ENCODE measurements at places on chromosomes 1 and 21.

DNA sequence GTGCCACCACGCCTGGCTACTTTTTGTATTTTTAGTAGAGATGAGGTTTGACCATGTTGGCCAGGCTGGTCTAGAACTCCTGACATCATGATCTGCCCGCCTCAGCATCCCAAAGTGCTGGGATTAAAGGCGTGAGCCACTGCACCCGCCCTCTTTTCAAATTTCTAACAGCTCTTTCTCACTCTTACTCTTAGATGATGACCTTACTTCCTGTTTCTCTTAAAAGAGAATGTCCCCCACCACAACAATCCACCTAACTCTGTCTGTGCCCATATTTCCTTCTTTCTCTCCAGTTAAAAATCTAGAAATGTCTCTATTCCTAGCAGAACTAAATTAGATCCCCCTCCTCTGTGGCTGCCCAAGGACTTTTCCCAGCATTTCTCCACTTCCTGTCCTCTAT is 46.6 kb upstream of the RGS2 start:
- no peak for DNase-seq

DNA sequence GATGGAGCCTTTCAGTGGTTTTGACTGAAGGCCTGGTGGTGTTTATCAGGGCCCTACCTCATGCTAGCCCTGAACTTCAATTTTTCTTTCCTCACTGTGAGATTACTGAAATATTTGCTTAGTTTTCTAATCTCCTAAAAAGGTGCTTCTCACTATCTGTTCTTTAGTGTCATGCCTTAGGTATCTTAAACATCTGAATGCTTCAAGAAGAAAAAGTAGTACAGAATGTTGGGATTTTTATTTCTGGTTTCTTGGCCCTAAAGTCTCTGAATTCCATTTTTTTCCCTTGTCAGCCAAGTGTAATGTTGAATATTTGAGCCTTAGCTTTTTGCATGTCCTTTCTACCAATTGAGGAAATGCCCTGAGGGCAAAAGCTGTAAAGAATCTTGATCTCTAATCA is 47.9 kb upstream of the PRKACB start:
- no peak for DNase-seq

GRCh38 chr1:210123383-210123782 is 109.2 kb upstream of the SERTAD4 start:
- no peak for DNase-seq

DNA sequence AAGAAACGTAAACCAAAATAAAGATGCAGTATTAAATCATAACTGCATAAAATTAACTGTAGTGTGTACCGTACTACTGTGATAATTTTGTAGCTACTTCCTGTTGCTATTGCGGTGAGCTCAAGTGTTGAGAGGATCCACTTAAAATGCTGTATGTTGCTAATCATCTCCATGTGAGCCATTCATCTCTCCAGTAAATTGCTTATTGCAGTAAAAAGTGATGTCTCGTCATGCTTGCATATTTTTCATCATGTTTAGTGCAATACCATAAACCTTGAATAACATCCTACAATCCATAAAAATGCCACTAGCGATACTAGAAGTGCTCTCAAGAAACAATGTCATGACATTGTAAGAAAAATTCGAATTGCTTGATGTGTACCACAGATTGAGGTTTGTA is 66.3 kb downstream of the RAVER2 start:
- no peak for DNase-seq

- DNase-seq, result no peak
Observed at GRCh38 chr1:40017951-40018575, 22.5 kb upstream of the CAP1 start.

DNA sequence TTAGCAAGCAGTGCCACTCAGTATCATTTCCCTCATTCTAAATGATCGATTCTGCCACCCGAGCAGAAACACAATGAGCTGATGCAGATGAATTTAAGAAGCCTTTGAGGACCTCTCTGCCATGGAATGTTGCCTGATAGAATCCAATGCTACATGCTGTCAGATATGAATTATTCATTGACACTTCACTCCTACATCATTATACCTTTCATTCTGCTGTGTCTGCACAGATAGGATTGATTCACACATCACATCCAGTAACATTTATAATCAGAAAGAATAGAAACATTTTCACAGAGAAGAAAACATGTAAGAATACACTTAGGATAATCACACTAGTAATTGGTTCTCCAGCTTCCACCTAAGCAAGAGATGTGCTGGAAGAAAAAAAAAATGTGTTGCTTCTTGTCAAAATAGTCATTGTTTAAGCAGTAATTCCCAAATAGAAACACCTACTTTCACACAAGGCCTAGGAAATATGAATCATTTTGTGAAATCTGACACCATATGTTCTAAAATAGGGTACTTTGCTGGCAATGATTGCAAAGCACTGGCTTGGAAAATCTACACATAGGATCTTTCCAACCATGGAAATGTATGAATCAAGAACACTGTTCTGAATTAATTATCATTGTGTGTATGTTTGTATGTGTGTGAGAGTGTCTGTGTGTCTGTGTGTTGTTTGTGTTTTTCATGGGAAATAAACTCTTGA is 110.1 kb downstream of the GRIK1 start:
- DNase-seq, result no peak

DNA sequence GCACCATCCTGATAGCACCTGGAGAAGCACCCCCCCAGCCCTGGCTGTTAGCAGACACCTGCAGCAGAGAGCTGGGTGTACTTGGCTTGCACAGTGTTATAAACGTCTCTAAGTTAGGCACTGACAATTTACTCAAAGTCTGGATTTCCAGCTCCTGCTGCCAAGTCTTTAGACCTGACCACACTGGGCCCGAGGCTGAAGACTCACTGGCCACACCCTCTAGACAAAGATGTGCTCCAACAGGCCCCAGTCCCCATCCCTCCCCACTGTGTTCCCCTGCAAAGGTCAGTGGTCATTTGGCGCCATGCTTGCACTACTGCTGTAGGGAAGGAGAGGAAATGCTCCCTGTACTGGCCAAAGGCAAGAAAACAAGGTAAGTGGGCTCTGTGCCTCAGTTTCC is 31.1 kb downstream of the PADI6 start:
- no peak for DNase-seq

- no peak for DNase-seq
Observed at GRCh38 chr1:84504580-84505492, 1.4 kb upstream of the SPATA1 start.

GRCh38 chr1:206854401-206855129 is 10.9 kb upstream of the IL20 start:
- DNase-seq, result no peak

DNA sequence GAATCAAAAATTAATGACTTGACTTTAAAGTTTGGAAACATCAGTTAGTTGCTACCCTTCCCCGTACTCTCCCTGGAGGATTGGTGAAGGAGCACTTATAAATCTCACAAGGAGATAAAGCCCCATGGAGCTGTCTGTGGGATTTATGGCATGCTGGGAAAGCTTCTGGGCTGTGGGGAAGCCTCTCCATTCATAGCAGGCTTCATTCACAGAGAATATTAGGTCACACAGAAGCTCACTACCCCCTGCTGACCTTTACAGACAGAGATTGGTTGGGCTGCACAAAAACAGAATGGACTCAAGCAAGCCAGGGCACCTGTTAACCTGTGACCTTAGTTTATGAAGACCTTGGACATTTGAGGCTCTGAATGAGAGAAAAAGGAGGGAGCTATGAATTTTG is 32.1 kb downstream of the RGL1 start:
- DNase-seq, result no peak

DNA sequence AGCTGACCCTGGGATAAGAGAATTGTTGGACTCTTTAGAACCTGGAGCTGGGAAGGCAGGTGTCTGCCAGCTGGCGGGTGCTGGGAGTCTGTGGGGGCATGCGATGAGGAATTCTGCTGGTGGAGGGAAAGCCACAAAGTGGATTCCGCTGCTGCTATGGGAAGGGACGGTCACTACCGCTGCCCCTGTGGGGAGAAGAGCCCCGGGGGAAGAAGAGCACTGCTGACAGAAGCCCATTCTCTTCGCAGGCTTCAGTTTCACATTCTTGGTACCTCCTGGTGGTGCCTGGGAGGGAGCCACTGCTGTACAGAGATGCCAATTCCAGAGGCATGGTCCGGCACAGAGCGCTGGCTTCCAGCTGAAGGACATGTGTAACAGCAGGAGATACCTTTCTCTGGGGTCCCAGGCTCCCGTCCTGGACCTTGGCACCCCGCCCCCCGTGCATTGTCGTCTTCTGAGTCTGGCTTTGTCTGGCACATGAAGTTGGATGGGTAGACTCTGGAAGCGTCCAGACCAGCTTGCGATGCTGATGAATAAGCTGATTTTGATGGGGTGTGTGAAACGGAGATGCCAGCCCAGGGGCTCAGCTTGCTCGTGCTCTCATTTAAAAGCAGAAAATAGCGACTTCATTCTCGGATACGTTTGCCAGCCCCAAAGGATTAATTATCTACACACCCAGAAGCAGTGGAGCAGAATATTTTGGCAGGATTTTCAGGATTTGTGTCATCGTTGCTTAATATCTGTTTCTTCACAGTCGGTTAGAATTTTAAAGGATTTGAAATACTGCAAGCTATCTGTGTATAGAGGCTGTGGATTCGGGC is 13.2 kb downstream of the PDXK start:
- no peak for DNase-seq

GRCh38 chr1:165075725-165076370 is 280.7 kb downstream of the LMX1A start:
- no peak for DNase-seq

GRCh38 chr1:229842302-229843255 is 216.5 kb downstream of the URB2 start:
- no peak for DNase-seq

DNA sequence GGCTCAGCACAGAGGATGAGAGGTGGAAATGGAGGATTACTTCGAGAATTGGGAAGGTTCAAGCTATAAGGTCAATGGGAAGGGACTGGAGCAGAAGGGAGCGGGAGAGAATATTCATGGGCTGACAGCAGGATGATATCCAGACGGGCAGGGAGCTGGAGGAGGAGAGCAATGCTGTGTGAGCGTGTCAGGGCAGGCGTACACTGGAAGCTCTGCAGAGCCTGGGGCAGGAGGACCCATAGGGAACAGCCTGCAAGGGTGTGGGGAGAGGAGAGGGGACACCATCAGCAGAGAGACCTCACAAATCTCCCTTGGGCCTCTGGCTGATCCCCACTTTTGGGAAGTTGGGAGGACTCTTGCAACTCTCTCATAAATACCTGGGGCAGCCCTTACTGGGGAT is 13.7 kb downstream of the CSF1 start:
- DNase-seq, result no peak

DNA sequence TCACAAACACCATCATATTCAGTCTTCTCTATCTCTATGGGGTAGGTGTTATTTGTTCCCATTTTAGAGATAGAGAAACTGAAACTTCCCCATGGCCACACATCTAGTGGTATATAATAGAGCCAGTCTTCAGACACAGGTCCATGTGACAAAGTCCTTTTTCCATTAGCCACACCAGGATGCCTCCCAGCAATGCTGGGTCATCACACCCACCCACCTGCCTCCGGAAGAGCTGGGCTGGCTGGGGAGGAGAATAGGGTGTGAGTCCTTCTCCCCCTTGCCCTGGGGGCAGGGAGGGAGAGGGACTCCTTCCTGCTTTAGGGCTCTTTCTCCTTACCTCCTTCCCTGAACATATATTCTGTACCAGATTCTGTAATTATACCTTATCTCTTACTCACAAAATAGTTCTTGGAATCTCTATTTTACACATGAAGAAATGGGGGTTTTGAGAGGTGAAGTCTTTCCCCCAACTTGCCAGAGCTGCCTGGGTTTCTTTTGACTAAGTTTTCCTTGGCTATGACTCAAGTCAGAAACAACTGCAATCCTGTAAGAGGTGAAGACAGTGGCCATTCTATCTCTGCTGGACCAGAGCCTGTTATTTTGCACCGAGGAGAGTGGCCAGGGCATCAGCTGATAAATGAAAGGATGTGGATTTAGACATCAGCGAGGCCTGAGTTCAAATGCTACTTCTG is 30.0 kb downstream of the SOX13 start:
- no peak for DNase-seq

GRCh38 chr1:186559601-186560116 is 98.7 kb upstream of the PDC start:
- DNase-seq, result no peak

- no peak for DNase-seq
Observed at GRCh38 chr1:236938760-236939159, 65.5 kb downstream of the MT1HL1 start.

DNA sequence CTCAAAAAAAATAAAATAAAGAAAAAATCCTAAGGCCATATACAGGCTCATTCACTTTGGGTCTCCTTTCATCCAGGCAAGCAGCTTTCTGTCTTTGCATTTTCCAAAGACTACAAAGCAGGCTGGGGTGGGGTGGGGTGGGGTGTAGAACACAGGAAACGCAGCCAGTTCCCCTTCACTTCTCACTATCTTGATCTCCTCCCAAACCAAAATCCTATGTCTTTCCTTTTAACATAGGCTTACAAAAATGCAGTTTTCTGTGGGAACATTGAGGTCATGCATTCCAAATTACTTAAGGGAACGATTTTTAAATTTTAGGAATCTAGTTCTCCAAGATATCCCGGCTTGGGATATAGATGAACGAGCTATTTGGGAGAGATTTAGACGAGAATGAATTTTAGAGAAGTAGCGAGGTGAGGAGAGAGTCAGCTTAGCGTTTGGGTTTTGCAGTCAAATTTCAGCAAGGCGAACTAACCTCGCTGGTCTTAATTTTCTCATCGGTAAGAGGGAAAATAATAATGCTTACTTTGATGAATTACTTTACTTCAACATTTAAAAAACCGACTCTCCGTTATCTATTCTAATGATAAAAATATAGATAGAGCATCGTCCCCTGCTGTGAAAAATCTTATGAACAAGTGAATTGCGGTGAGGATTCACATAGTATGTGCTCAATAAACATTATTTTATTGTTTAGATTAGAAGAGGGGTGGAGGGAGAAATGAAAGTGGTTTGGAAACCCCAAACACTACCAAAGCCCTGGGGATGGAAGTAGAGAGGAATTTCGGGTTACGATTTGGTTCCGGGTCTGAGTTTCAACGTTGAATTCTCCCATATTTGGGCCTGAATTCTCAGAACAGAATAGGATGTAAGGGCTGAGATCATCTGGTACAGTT is 735 bp upstream of the STX12 start:
- DNase-seq, result no peak

DNA sequence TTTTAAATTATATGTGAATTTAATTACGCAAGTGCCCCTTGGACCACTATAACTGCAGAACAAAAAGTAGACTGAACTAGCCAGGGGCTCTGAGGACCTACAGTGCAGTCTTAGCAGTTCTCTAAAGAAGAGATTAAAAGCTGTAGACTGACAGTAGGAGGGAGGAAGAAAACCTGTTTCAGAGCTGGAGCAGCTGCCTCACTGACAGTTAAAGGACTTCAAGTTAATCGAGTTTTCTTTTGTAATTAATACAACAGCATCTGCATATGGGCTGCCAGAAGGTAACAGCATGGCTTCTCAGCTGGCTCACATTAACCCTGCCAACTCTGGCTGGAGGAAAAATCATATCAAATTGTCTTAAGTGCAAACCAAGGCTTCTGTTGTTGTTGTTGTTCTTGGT is 19.9 kb downstream of the DSTYK start:
- DNase-seq, result no peak

GRCh38 chr1:180893614-180894013 is 19.1 kb upstream of the KIAA1614 start:
- DNase-seq, result no peak
